Activated T-helper 2 cell treated with anti-CD3 and anti-CD28 coated beads, Interferon-gamma antibody, Interleukin-2, Interleukin-4, amounts not matched to agents 10 μg/mL and 5 μg/mL and 100 μg/mL, durations not matched to agents 14 hours and 24 hours and 36 hours (primary cell): ENCODE measurements at places on chromosomes 5 and 9.
A peak's percentile ranks its signal among the peaks of the same experiment; 100 is the strongest.

- DNase-seq = no peak
These were observed 76.0 kb upstream of the CD180 start for GRCh38 chr5:67272453-67273130.

DNA sequence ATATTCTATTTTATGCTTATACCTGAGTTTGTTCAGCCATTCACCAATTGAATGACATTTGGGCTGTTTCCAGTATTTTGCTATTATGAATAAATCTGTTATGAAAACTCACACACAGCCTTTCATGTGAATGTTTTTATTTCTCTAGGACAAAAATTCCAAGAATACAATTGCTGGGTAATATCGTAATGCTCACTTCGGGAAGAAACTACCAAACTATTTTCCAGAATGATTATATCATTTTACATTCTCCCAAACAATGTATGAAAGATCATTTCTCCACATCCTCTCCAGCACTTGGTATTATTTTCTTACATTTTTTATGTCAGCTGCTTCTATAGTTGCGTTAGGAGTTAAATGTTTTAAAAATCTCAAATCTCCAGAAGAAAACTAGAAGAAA is 58.3 kb upstream of the LHFPL2 start:
- no peak for DNase-seq

GRCh38 chr9:131403493-131403773 is 9.5 kb downstream of the PRRC2B start:
- DNase-seq = no peak

GRCh38 chr5:5523066-5523505 is 100.6 kb downstream of the ICE1 start:
- peak; percentile 41 for DNase-seq

DNA sequence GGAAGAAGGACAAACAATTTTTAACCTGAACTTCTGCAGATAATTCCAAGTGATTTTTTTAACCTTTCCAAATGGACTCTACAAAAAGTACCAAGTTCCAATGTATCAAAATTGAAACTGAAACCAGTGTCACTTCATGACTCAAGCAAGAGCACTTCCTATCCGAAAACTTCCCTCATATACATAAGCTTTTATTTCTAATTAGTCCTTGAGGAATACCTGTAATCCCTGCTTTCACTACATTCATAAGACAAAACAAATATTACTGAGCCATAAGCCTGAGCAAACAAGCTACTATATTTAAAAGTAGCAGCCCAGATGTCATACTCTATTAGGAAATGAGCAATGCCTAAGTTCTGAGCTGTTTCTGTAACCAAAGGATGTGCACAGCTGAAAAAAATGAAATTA is 224.4 kb downstream of the EBF1 start:
- no peak for DNase-seq

DNA sequence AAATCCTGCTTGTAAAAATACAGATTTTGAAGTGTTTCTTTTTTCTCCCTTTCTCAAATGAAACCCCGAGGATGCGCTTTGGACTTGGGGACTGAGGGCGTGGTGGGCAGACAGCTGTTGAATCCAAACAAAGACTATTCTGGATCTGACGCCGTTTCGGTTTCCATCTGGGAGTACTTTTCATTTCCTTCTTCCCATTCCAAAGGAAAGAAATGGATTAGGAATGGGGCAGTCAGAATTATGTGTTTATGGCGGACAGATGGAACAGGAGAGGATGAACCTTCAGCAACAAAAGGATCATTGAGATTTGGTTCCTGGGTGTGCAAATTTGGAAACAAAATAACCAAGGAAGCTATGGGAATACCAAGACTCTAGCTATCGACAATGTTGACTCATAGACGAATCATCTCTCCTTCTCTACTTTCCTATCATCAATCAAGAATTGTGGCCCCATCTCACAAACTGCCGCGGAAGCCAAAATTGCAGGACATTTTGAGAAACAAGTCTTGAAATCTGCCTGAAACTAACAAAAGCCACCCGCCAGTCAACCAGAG is 300.6 kb downstream of the PARP8 start:
- DNase-seq = no peak

DNA sequence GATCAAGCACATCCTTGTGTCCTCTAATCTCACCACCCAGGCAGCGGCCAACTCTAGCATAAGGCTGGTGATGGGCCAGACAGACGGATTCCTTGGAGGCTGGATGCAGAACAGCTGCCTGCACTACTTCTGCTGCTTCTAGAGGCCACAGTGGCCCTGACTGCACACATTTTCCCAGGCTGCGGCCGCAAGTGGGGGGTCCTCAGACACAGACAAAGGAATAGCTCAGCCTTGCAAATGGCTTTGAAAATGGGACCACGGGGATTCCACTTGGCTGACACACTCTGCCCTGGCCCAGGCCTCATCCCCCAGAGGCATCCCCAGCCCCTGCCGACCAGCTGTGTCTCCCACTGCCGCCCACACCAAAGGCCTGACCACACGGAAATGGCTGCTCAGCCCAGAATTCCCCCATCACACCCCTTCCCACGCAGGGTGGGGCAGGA is 540.8 kb downstream of the BNC2 start:
- DNase-seq = no peak

- no peak for DNase-seq
These were observed 495.7 kb downstream of the TLE1 start for GRCh38 chr9:81193362-81194339.

DNA sequence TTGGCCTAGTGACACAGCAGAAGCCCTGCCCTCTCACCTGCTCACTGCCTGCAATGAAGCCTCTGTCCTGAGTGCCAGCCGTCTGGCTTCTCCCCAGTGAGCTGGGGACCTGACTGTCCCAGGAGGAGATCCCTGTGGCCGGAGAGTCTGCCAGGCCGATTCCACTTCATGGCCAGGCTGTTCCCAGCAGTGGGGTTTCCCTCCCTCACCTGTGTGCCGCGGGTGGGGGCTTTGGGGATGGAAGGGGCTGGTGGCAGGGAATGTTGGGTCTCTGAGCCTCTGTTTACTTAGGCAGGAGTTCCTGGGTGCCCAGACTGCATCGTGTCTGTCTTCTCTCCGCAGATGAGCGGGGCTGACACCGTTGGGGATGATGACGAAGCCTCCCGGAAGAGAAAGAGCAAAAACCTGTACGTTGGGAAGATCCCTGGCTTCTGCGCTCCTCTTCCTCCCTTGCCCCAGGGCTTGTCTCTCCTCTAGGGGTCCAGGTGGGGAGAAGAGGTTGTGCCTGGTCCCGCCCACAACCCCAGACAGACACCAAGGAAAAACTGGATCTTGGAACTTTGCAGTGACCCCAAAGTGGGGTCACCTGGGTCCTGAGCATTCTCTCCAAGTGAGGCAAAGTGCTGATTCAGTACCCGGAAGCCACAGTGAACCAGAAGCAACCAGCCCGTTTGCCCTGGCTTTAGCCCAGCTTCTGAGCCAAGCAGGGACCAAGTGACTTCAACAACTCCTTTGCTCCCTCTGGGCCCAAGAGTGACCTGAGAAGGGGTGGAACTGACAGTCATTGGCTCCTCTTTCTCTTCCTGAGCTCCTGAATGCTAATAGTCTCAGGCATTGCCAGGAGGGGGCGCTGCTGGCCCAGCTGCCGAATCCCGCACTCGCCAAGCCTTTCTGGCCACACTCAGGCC is 127.7 kb downstream of the RGS3 start:
- DNase-seq = peak; percentile 44

DNA sequence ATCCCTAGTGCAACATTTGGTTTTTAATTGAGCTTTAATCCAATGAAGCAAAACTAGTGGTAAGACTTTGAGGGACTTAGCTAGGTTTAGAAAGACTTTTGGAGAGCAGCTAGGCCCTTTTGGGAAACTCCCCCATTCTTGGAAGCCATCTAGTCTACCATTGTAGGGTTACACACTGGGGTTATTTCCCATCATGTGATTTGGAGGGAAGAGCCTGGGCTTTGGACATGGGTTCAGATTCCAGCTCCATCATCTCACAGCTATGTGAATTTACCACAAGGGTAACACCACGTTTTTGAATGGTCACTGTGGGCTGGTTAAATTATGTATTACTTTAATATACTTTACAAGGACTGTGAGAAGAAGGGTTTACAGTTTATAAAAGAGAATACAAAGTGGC is 18.3 kb upstream of the TNFSF15 start:
- no peak for DNase-seq

DNA sequence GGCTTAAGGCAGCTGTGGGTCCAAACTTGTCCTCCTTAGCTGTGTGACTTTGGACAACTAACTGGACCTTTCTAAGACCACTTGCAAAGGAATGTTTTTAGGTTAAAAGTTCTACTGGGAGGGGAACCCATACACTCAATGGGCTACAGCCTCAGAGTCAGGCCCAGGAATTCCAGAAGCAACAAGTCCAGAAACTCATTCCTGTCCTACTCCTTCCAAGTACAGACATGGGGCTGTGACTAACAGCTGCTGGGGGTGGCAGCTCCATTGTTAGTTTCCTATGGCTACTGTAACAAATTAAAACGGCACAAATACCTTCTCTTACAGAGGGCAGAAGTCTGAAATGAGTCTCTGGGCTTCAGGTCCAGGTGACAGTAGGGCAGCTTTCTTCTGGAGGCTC is 12.4 kb upstream of the AKNA start:
- DNase-seq = no peak
